ENCODE measurements at places on chromosomes 6 and 20.
A peak's percentile ranks its signal among the peaks of the same experiment; 100 is the strongest.

GRCh38 chr20:62475027-62475771, 596 bp downstream of the GATA5 start:
- DNase-seq: no peak

DNA sequence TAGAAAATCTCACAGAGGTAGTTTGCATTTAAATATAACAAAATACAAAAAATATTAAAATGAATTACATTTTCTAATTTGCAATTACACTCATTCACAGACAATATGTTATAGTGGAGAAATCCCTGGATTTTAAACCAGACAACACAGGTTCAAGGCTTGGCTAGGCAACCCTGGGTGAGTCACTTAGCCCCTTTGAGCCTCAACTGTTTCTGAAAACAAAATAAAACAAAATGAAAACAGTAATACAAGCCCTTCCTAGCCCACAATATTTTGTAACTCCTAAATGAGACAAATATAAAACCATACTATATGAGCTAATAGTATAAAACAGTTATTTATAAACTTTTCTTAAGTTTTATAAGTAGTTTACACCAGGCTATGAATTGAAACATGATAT, 41.0 kb downstream of the UQCC1 start:
- no peak for DNase-seq

DNA sequence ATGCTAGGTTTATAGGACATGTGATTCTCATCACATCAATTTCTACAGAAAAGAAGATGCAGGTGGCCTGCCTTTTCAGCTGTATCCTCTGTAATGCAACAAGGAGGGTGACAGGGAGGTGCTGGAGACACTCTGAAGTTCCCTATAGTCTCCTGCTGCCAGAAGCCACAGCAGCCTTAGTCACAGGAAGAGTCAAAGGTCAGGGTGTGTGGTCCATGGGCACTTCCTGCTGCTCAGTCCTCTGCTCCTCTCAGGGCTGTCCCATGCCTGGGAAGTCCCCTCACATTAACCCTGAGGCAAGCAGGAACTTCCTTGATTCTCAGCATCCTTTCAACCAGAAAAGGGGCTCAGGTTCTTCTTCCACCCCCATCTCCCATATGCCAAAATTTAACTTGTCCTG, 144.8 kb upstream of the FOXA2 start:
- DNase-seq: no peak

- no peak for DNase-seq
Observed at GRCh38 chr20:36193977-36194712, 39.6 kb downstream of the EPB41L1 start.

GRCh38 chr20:49259284-49259683, 18.6 kb downstream of the ZNFX1 start:
- no peak for DNase-seq

- DNase-seq: no peak
Observed at GRCh38 chr6:12944001-12944400, 227.4 kb downstream of the PHACTR1 start.

DNA sequence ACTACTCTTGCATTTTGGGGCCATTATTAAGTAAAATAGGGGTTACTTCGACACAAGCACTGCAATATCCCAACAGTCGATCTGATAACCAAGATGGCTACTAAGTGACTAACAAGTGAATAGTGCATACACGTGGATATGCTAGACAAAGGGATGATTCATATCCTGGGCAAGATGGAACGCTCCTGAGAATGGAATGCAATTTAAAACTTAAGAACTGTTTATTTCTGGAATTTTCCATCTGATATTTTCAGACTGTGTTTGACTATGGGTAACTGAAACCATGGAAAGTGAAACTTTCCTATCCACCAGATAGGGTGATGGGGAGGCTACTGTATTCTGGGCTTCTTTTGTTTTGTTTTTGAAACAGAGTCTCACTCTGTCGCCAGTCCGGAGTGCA, 66.5 kb downstream of the ILRUN start:
- DNase-seq: no peak

DNA sequence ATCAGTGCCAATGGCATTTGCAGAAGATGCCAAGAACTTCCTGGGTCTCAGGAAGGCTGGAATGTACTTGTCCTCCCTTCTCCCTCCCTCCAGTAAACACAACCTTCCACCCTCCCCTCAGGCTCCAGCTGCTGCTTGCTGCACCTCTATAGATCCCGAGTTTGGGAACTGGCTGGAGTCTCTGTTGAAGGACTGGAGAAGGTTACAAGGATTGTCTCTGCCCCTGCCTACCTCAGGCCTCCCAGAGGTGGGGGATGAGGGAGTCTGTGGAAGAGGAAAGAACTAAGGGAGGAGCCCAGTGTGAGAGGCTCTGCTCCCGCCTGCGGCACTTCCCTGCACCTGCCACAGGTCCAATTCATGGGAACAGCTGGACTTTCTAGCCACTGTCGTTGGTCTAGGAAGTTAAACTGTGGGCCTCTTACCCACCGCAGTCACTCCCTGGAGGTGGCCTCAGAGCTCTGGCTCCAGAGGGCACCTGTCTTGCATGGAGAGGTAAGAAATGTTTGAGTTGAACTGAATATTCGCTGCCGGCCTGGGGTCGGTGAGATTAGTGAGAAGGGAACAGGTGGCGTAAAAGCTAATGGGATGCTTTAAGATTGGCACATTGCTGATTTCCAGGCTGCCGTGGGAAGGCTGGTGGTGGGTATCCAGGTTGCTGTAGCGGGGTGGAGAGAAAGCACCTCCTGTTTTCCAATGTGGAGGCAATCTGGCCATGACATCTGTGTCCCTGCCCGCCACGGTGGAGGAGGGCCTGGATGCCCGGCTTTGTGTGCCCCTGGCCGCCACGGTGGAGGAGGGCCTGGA, 54.3 kb downstream of the PPP1R14C start:
- DNase-seq: no peak

DNA sequence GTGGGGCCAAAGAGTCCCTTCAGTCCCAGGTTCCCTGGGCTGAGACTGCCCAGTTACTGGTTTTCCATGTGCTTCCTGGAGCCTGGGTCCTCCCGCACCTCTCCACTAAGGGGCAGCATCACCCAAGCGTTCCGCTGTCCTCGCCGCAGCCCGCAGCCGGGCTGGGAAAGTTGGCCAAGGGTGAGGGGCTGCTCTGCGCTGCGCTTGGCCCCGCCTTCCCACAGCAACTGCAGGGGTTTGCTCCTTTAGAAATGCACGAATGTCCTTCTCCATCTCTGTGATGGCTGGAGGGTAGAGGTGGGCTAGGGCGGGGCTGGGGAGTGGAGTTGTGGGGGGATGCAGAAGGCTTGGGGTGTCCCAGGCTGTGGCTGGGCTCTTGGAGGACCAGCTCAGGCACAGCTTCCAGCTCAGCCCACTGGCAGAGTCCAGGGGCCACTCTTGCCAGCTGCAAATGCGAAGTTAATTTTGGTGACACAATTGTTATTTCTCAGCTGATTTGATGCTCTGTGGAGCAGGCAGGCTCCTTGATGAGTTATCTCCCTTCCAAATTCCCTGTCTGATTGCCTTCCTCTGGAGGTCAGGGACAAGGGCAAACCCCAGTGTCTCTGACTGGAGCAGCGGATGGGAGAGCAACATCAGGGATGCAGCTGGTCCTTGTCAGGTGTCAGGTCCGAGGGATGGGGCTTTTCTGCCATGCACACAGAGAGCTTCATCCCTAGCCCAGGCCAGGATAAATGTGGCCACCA, 63.2 kb downstream of the NOL4L start:
- DNase-seq: no peak

GRCh38 chr20:38164069-38164468, 1.0 kb downstream of the TGM2 start:
- no peak for DNase-seq

GRCh38 chr20:51249215-51249614, 226.3 kb upstream of the KCNG1 start:
- no peak for DNase-seq

- DNase-seq: peak; percentile 46
Observed at GRCh38 chr20:8756410-8756809, 312.5 kb upstream of the PLCB4 start.

DNA sequence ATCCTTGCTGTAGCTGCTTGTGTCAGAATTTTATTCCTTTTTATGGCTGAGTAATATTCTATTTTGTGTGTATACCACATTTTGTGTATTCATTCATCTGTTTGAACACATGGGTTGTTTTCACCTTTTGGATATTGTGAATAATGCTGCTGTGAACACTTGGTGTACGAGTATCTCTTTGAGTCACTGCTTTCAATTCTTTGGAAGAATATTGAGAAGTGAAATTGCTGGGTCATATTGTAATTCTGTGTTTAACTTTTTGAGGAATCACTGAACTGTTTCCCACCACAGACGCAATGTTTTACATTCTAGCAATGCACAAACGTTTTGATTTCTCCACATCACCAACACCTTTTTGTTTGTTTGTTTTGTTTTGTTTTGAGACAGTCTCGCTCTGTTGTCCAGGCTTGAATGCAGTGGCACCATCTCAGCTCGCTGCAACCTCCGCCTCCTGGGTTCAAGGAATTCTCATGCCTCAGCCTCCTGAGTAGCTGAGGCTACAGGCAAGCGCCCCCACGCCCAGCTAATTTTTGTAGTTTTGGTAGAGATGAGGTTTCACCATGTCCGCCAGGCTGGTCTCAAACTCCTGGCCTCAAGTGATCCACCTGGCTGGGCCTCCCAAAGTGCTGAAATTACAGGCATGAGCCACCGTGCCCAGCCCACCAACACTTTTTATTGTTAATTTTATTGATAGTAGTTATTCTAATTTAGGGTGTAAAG, 21.7 kb downstream of the CPXM1 start:
- DNase-seq: no peak

DNA sequence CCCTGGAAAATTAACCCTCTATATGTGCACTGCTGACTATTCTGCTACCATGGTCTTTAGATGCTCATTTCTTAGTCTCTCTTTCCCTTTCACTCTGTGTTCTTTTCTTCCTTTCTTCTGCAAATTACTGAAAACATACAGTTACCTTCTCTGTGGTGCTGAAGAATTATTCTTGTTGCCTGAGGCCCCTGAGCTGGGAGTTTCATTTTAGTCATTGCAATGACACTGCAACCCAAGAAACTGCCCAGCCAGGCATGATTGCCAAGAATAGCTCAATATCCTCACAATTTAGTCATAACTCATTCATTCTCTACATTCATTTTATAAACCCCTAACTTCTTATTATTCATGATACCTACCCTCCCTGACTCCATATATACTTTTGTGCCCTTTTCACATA, 245.8 kb upstream of the RAB32 start:
- DNase-seq: no peak

GRCh38 chr6:136144251-136145023, 105.7 kb downstream of the MTFR2 start:
- no peak for DNase-seq

GRCh38 chr6:149560736-149561135, 5.4 kb upstream of the GINM1 start:
- DNase-seq: no peak

DNA sequence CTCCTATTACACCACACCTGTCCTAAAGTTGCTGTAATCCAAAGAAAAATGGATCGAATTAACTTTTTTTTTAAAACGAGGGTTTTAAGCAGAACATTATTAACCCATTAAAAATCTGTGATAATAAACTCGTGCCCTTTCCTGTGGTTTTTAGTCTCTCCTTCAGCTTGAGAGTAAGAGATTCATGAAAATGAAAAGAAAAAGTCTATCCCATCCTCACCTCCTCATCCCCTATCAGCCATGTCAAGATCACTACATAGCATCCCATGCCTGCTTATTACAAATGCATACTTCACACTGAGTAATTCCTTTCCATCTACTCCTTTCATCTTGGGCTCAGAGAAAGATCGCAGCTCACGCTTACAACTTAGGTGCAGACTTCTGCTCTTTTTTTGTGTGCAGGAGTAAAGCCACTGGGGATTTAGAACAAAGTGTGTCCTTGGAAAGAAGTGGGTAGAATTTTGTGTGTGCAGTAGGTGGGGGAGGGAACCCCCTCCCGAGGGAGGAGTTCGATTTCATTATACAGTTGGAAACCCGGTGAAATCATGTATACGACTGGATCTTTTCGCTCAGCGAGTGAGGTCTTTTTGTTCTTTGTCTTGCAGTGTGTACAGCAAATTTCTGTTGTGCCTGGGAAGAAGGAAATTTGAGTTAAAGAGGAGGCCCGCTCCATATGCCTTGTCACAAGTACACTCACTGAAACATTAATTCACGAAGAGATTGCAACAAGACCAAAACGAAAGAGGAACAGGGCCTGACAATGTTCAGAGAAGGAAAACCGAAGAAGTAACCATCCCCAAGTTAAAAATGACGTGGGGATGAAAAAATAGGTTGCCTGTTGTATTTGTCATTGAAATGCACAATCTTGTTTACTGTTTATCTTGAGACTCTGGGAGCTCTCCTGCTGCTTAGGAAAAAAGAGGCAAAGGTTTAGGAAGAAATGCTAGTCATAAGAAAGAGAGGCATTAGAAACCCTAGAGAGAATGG, 146.5 kb upstream of the ZNF217 start:
- DNase-seq: no peak

DNA sequence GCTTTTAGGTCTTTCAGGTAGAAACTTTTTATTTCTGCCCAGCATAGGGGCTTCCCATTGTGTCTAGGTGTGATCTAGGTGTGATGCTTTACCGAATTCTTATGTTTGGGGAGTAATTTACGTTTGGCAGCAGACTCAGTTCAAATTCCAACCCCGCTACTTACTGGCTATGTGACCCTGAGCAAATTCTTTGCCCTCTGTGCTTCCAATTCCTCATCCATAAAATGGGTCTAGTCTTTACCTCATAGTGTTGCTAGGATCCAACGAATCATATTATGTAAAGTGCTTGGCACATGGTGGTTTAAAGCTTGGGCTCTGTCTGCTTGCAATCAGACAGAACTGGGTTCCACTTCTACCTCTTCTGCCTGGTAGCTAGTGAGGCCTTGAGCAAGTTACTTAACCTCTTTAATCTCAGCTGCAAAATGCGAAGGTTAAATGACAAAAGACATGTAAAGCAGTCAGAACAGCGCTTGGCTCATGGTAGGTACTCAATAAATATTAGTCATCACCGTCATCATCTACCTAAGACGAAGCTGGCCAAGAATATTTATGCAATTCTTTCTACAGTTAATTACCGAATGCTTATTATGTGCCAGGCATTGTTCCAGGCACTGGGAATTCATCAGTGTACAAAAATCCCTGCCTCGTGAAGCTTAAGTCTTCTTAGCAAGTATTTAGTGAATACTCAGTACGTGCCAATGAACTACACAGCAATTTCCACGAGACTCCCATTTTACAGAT, 1.0 kb downstream of the NSFL1C start:
- DNase-seq: no peak

DNA sequence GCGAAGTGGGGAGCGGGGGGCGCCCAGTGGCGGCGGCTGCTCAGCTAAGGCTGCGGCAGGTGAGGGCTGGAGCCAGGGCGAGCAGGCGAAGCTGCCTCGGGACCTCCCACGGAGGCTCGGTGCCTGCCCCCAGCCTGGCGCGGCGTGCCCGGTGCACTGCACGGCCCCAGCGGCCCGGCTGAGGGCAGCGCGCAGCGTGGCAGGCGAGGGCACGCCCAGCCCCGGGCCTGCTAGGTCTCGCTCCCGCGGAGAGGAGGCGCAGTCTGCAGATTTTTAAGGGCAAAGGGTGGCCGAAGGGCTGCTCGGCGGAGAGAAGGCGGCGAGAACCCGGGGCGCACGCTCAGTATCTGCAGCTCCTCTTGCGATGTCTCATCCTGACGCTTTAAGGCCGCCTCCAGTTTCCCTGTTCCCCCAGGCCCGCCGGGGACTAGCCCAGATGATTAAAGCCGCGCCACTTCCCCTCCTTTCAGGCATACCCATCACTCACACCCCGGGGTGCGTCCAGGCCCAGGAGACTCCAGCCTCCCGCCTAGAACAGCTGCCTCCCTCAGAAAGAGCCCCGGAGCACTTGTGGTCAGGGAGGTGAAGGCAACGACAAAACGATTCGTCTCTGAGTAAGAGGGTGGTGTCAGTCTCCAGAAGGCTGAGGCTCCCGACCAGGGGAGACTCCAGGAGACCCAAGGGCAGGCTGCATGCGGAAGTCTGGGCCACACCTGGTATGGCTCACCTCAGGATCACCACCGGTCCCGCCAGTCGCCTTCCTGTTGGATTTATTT, at the start of gene FERMT1:
Gene FERMT1, minus strand, starts transcription at position 158 of the 776 bp plus-strand sequence. CDS start 3,476 bp downstream, outside the sequence.
- peak; percentile 44 for DNase-seq
